ENCODE measurements at places on chromosomes 6 and 20. TPM values are rescaled to one million over a fixed set of nuclear protein-coding genes. Genes with fewer than 3 reads are reported as not detected.

OOEP gene
- not detected for total RNA-seq

RIPOR3 gene
- total RNA-seq = 0.08 TPM

PREP gene
- total RNA-seq = 37.4 TPM

PSMB8 gene
- 24.9 TPM for total RNA-seq

CRISP3 gene
- not detected for total RNA-seq

PACSIN1 gene
- total RNA-seq = not detected

ESR1 gene
- total RNA-seq = 0.02 TPM

ZNF311 gene
- 0.19 TPM for total RNA-seq

FITM2 gene
- 8.7 TPM for total RNA-seq

EYA2 gene
- total RNA-seq = 2.2 TPM

MAP1LC3A gene
- total RNA-seq = 26.4 TPM

ULBP3 gene
- total RNA-seq = 2.9 TPM

CLPSL2 gene
- total RNA-seq = 2.0 TPM
